ENCODE measurements at places on chromosomes 16 and 17.

DNA sequence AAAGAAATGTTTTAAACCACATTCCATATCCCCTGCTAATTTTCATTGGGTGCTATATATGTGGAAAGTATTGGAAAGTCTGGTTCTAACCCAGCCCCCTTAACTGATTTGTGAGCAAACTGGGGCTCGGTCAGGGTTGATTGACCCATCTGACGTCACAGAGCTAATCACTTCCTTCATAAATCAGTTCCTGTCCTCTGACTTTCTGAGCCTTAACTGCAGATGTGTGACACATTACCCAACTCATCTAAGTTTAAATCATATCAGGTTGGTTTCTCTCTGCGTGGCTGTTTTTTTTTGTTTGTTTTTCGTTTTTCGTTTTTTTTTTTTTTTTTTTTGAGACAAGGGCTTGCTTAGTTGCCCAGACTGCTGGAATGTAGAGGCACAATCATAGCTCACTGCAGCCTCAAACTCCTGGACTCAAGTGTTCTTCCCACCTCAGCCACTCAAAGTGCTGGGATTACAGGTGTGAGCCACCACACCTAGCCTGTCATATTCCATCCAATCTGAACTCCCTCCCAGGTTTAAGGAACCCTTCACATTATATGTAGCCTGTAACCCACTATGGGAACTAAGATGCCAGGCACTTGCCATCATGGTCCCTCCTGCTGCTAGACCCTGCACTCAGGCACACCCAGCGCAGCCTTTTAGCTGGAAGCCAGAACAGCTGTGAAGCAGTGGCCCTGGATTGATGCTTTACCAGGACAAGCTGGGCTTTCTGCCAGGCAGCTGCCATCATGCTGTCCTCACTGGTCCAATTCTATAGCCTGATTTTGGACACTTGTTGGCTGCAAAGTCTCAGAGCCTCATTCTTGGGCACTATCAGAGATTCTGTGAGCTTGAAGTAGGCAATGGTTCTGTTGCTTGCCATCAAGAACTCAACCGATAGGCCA lies 6.9 kb upstream of the BPTF start:
- DNase-seq = no peak

DNA sequence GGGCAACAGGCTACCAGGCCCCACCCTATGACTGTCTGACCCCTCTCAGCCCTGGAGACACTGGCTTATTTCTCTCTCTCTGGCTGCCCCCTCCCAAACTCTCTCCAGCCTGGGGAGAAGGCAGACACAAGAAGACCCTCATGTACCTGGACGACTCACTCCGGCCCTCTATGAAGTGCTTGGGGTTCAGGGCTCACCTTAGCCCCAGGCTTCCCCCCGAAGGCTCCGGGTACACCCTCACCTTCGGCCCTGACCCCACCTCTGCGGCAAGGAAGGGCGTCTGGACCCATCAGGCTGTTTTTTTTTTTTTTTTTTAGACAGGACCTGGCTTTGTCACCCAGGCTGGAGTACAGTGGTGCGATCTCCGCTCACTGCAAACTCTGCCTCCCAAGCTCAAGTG lies 906 bp upstream of the CARMIL2 start:
- no peak for DNase-seq

DNA sequence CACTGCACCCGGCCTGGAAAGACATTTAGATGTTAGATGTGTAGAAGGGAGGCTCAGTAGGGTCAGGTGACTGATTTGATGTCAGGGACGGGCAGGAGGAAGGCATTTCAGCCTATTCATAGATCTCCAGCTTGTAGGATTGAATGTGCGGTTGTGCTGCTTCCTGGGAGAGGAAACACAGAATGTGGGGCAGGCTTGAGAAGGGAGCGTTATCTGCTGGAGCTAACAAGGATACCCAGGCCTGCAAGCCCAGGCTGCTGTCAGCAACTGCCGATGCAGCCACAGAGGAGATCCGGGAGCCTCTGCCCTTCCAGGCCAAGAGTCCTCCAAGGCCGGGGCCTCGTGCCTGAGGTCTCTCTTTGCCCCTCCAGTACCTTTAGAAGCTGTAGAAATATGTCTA lies 205.6 kb downstream of the SPECC1 start:
- no peak for DNase-seq

GRCh38 chr17:9553596-9553995 lies 22.0 kb downstream of the STX8 start:
- no peak for DNase-seq

GRCh38 chr17:38742411-38743308 lies 5.5 kb downstream of the PCGF2 start:
- DNase-seq = no peak

DNA sequence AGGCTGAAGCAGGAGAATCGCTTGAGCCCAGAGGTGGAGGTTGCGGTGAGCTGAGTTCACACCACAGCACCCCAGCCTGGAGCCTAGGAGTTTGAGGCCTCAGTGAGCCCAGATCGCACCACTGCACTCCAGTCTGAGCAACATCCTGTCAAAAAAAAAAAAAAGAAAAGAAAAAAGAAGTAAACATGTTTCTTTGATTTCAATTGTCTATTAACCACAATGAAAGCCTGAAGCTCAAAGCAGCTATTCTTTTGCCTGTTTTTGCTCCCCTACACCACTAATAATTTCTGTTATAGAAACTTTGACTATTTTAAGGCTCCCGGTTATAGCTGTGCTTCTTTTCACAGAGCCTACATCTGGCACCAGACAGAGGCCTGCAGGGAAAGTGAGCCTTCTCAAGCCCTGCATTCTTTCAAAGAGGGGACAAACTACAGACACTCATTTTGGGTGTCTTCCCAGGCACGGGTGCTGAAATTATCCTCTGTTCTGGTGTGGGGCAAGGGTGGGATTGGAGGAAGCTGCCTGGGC lies 14.2 kb upstream of the SLC52A1 start:
- no peak for DNase-seq

- DNase-seq = no peak
Measured at GRCh38 chr17:59067340-59067739, 39.3 kb downstream of the TRIM37 start.

DNA sequence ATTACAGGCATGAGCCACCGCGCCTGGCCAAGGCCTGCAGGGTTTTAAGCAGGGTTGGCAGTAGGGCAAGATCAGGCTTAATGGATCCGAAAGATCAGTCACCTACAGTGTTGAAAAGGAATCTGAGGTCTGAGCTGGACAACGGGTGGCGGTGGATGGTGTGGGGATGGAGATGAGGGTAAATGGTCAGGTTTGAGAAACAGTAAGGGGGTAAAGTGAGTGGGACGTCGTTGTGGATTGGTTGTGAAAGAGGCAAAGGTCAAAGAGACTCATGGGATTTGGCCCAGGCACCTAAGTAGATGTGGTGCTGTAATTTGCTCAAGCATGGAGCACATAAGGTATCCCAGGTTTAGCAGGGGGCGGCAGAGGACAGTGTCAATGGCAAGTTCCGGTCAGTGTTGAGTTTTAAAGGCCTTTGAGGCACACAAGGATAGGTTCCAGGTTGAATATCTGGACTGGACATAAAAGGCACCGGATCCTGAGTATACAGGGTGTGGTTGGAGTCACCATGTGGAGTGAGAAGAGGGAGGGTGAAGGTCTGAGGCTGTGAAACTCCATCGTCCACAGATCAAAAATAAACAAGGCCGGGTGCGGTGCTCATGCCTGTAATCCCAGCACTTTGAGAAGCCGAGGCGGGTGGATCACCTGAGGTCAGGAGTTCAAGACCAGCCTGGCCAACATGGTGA lies 1.1 kb upstream of the SLC16A5 start:
- DNase-seq = no peak

GRCh38 chr17:61018938-61019337 lies 341.3 kb downstream of the BCAS3 start:
- no peak for DNase-seq

- no peak for DNase-seq
Measured at GRCh38 chr16:20395946-20396345, 8.6 kb downstream of the PDILT start.

DNA sequence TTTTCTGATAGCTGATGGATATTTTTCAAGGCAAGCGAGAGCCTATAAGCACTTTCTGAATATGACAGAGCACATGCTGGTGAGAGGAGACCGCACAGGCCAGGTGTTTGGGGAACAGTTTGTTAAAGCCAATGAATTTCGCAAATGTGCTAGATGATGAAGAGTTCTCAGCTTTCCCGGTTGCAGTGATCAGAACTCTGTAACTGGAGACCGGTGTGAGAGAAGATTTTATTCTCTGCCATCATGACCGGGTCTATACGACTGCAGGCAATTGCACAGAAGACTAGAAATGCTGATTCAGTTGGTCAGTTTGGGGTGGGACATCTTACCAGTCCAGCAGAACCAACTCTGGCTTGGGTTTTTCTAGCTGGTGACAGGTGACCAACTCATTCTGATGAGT lies 25.4 kb downstream of the SMTNL2 start:
- no peak for DNase-seq

GRCh38 chr16:63960321-63960720 lies 1161.5 kb downstream of the CDH11 start:
- DNase-seq = no peak

- no peak for DNase-seq
Measured at GRCh38 chr17:78105551-78105950, 23.0 kb downstream of the TMC6 start.

- no peak for DNase-seq
Measured at GRCh38 chr17:45977506-45977824, 21.6 kb upstream of the STH start.

GRCh38 chr17:43400943-43401717 lies 2.3 kb downstream of the ARL4D start:
- DNase-seq = no peak

- no peak for DNase-seq
Measured at GRCh38 chr16:70638814-70639792, 7.3 kb upstream of the IL34 start.

- DNase-seq = no peak
Measured at GRCh38 chr17:15908378-15908777, 36.6 kb upstream of the ADORA2B start.
